ENCODE measurements at places on chromosomes 1 and 21.

- DNase-seq = no peak
Measured at GRCh38 chr1:71351438-71351837, 270.6 kb upstream of the ZRANB2 start.

DNA sequence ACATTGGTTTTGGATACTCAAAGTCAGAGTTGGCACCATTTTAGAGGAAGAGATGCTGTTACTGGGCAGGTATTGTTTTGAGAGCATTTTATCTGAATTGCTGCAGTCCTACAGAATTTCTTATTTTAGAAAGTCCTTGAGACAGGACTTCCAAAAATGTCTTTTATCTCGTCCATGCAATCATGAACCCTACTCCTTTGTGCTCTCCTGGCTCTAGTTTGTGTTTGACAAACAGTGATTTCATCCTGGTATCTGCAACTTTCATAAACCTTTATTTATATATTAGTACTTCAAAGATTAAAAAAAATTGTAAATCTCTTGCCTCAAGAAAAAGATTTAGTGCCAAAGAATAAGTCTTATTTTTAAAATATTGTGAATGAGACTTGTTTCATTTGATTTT, 4.6 kb upstream of the ARPC5 start:
- DNase-seq = no peak

- DNase-seq = peak; percentile 78
Measured at GRCh38 chr1:31587720-31588423, 11.6 kb downstream of the TINAGL1 start.

DNA sequence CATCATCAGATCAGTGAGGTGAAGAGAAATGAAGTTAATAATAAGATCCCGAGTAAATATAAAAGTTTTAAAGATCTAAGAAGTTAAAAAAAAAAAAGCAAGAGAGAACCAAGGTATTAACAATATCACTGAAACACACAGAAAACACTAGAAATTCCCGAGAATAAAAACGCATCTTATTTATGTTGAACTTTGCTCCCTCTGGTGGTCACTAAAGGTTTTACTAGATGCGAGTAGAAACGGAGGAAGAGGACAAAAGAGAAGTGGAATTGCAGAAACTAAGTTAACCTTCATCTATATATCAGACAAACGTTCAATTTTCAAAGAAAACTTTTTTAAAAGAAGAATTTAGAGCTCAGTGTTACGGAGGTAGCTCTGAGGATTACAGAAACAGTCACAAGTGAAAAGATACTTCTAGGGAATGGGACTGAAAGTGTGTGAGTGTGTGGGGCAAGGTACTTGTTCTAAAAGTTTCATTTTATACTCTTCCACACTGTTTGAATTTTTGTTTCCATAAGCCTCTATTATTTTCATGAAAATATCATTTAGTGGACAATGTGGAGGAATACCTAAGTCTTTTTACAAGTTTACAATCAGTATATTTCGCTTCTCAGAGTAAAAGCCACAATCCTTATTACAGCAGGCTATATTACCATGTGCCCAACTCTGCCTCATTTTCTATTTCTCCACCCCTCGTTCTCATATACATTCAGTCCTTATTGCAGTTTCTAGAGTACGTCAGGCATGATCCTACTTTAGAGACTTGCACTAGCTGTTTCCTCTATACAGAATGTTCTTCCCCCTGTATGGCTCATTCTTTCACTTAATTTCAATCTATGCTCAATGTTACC, 19.7 kb downstream of the ACBD6 start:
- DNase-seq = no peak

- no peak for DNase-seq
Measured at GRCh38 chr1:48960320-48960719, 183.6 kb upstream of the BEND5 start.

DNA sequence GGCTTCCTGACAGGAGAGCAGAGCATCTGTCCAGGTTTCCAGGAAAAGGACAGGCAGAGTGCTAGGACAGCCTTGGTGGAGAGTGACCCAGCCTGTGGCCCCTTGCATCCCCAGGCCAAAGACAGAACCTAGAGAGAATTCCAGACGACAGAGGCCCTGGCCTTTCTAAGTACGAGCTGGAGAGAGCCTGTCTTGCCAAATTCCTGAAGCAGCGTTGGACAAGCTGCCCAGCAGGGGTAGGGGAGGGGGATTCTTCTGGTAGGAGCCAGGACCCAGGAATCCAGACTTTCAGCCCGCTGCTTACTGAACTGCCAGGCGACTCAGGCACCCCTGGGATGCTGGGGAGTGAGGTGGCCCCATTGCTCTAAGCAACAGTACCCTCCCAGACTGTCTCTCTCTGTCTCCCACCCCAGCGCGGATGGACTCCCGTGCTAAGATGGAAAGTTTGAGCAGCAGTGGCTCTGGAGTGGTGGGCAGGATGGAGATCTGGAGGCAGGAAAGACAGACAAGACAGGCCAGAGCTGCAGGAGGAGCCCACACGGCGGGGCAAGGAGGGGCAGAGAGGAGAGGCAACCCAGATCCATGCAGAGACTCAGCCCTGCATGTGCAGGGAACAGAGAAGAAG, 8.8 kb upstream of the PEAR1 start:
- DNase-seq = no peak

- DNase-seq = no peak
Measured at GRCh38 chr1:118617916-118618315, 370.2 kb downstream of the TBX15 start.

DNA sequence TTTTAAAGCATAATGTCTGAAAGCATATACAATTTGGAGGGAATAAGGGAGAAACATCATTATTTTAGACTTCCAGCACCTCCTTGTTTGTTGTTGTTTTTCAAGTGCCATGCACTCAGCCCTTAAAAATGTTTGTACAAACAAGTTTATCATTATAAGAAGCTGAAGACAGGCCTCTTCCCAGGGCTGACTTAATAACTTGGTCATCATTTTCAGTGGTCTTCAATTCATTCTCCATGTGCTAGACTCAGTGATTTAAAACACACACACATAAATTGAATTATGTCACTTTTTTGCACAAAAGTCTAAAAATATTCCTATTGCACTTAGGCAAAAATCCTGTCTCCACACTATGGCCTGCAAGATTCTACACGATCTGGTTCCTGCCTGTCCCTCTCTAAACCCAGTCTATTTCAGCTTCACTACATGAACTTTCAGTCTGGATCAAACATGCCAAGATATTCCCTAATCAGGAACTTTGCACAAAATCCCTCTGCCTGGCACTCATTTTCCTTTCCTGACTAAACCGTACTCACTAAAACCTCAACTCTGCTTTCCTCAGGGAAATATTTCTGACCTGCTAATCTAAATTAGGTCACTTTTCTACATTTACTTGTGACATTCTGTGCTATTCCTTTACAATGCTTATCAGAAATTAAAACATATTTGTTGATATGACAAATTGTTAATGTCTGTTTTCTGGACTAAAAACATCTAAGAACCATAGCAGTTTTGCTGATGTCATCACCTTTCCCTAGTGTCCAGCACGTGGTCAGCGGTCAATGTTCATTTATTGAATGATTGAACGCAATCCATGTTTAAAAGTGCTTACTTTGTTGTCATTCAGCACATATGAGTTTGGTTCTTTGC, 14.8 kb upstream of the GBP5 start:
- DNase-seq = no peak

DNA sequence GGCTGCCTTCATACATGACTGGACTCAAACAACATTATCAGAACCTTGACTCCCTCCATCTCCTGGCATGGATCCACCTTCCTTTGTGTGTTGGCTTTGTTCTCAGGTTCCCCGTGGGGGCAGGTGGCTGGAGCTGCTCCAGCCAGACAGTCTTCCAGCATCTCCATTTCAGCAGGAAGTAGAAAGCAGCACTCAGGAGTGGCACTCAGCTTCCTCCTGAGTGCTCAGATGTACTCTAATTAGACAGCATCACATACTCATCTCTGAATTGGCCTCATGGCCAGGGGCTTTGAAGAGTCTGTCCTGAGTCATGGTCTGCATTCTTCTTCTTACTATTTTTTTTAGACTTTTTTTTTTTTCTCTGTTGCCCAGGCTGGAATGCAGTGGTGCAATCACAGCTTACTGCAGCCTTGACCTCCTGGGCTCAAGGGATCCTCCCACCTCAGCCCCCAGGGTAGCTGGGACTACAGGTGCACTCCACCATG, 27.9 kb downstream of the OVAAL start:
- DNase-seq = no peak

DNA sequence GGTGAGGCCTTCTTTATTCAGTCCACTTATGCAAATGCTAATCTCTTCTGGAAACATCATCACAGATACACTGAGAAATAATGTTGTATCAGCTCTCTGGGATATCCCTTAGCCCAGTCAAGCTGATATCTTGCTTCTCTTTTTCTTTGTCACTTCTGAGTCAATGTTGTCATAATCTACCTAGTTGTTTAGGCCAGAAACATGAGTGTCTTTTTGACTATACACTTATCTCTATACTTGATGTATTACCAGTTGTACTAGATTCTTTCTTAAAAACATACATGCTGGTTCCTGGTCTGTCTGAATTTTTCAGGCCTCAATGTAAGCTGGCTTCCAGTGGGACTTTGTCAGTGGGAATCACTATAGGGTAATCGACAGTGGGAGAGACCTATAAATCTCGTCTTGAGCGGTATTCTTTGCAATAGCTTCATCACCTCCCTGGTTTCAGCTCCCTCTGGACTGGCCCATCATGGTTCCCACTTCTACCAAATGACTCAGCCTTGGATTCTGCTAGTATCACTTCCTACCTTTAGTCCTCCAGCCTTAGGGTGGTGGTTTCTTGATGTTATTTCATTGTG, 135.2 kb upstream of the CYYR1 start:
- no peak for DNase-seq

- no peak for DNase-seq
Measured at GRCh38 chr1:14611792-14612191, 13.3 kb downstream of the KAZN start.

Measured in lower lobe of right lung (tissue), 2 donors.